ENCODE measurements at places on chromosomes 16 and 17.

GRCh38 chr17:64174686-64175456, 44.9 kb upstream of the ERN1 start:
- no peak for DNase-seq

DNA sequence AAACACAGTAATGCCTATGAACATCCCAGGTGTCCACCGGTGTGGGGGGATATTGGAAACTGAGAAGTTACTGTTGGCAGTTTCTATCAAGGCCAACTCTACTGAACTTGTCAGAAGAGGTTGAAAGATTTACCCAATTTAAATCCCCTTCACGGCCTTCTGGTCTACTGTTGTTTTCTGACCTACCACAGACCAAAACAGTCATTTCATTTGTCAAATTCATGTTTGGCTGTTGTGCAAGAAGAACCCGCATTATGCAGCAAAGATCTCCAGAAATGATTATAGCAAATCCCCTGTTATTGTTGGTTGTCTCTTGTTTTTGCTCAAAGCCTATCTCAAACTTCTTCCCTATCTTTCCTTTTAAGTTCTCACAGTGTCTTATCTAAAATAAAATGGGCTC, 73.1 kb upstream of the MAF start:
- DNase-seq: no peak

- no peak for DNase-seq
Measured at GRCh38 chr17:3635474-3636153, 436 bp downstream of the SHPK start.

- DNase-seq: no peak
Measured at GRCh38 chr16:86229866-86230656, 280.3 kb upstream of the FOXF1 start.

GRCh38 chr17:41592601-41593305, 6.1 kb upstream of the KRT14 start:
- DNase-seq: no peak

- DNase-seq: no peak
Measured at GRCh38 chr17:7080456-7081041, 498 bp upstream of the CLEC10A start.

DNA sequence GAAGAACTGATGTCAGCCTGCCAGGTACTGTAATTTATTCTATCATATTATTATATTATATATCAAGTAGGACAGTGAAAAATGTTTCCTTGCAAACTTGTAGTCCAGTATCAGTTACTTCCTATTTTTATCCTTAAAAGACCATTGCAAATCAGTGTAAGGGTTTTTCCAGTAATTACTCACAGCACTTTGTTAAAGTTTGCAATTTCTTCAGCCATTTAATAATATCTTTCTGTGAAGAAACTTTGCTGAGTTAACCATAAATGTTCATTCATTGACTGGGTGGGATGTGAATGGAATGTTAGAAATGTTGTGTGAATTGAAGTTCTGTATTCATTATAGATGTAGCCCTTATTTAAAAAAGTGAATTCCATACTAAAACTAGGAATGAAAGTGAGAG, 26.7 kb downstream of the HAPSTR1 start:
- no peak for DNase-seq

DNA sequence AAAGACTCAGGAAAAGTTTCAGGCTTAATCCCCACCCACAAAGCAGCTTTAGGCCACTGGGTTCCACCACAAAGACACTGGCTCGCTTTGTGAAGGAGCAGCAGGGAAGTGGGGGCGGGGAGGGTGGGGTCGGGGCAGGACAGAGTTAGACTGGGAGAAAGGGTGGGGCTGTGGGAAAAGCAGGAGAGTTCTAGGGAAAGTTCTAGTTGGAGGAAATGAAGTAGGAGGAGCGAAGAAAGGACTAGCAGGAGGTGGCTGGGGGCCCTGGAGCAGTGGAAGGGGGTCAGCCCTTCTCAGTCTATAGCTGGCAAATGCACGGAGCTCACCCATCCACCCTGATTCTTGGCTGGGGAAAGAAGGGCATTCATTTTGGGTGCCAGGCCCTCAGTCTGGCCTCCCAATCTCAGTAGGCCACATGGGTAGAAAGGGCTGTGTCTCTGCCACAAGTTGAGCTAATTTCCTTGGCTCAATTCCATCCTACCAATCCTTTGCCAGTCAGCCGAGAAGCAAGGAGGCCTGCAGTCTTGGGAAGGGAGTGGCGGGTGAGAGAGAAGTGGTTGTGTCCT, 4.6 kb downstream of the INPP5K start:
- no peak for DNase-seq

- no peak for DNase-seq
Measured at GRCh38 chr16:22328081-22328725, 31.0 kb downstream of the POLR3E start.

DNA sequence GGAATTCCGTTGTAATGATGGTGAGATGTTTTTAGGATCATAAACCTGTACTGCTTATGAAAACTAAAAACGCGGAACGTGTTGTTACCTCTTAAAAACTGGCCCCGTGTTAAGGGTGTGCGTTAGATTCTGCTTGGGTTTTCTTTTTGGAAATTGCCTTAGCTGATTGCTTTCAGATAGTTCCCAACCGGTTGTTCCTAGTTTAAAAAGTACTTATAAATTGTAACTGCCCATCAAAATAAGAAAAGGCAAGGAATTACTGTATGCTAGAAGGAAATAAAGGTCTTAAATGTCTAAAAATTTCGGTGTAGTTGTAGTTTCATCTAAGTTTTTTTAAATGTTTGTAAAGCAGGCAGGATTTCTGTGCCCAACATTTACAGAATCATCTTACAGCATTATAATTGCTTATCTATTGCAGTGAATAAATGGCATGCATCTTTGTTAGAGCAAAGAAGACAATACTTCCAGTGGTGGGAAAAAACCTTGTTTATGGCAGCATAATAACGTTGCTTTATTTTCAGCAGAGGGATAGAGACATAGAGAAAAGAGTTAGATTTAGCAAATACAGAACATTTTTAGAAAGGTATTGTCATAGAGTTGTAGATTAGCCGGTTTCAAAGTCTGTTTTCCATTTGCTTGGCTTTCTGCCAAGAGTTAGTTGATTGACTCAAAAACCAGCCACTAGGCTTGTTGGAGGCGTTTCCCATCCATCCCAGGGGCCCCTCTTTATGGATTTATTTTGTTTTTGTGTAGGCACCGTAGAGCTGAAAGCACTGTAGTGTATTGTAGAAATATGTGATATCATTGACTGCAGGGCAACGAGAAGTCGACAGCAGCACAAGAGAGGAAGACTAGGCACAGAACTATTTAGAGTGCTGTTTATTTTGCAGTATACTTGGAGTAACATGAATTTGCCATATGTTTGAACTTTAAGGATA, 1.7 kb downstream of the PPM1D start:
- DNase-seq: peak; percentile 12

DNA sequence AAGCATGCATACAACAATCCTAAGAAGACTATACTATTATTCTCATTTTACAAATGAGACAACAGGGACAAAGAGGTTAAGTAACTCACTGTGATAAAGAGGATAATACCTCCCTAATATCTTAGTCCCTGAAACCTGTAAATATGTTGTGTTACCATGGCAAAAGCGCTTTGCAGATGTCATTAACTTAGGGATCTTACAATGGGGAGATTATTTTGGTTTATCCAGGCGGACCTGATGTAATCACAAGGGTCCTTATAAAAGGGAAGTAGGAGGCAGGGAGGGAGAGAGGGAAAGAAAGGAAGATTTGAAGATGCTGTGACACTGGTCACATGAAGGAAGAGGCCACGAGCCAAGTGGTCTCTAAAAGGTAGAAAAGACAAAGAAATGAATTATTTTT, 164.7 kb downstream of the CNTNAP4 start:
- DNase-seq: no peak

GRCh38 chr17:40025991-40026815, 11.0 kb downstream of the CSF3 start:
- no peak for DNase-seq

DNA sequence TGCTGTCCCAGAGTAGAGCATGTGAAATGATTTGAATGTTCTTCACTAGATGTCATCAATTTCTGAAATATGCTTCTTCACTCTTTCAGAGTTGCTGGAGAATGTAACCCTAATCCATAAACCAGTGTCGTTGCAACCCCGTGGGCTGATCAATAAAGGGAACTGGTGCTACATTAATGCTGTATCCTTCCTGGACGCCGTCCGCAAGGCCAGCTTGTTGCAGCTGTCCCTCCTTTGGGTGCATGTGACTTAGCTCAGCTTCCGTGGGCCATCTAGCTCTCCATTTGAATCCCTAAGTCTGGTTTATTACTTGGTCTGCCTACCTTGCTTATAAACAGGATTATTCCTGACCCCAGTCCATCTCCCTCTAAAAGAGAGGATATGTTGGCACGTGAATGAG, 58.8 kb downstream of the USP10 start:
- no peak for DNase-seq

GRCh38 chr17:55324296-55324978, 59.7 kb downstream of the HLF start:
- no peak for DNase-seq

- DNase-seq: no peak
Measured at GRCh38 chr17:66438101-66438500, 135.7 kb downstream of the PRKCA start.

- DNase-seq: no peak
Measured at GRCh38 chr16:30985401-30986128, 558 bp downstream of the HSD3B7 start.

DNA sequence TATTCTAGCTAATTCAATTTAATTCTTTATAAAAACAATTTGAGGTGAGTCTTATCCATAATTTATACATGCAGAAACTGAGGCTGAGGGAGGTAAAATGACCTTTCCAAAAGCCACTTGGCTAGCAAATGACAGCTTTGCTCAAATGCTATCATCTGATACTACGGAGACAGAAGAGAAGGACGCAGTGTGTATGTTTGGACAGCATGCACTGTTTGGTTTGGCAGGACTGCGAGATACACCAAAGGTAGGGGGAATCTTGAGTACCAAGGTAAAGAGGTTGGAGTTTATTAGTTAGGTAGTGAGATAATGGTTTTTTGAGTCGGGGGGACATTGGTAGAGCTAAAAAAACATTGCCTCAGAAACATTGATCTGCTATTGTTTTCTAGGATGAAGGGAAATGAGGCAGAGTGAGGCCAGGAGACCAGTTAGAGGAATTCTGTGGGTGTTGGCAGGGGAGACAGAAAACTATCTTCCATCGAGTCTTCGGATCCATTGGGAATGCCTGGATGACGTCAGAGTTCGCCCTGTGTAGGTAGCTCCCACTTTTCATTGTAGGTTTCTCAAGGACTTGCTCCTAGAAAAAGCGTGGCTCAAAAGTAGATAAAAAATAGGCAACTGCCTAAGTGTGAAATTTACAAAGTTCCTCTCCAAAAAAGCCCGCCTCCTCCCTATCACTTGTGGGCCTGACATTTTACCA, 2.5 kb upstream of the HS3ST4 start:
- no peak for DNase-seq

GRCh38 chr16:19875900-19876299, 8.7 kb downstream of the GPRC5B start:
- DNase-seq: no peak

GRCh38 chr17:40366076-40366860, 1.7 kb upstream of the GJD3 start:
- no peak for DNase-seq

- DNase-seq: no peak
Measured at GRCh38 chr17:63240106-63240505, 206.0 kb downstream of the CYB561 start.

GRCh38 chr16:81495321-81496234, 51.0 kb downstream of the CMIP start:
- DNase-seq: no peak

DNA sequence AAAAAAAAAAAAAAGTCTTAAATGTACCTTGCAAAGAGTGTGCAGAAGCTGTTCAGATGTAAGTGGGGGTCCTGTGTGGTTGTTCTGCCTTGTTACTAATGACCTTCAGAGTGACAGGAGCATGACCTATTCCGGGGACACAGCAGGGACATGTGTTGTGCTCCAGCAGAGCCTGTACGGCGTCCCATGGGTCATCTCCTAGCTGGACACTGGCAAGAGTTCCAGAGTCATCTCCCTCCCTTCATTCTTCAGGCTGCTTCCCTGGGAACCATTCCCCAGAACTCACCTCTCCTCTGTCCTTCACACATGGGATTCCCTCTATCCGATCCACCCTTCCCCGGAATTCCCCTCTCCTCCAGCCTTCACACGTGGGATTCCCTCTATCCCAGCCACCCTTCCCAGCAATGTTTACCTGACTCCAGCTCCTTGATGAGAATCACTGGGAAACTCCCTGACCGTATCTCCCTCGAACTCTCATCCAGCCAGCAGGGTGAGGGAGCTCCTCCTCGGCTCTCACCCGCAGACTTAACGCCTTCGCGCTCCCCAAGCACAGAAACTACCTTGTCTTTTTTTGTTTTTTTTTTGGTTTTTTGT, 85.8 kb downstream of the MRM3 start:
- no peak for DNase-seq

DNA sequence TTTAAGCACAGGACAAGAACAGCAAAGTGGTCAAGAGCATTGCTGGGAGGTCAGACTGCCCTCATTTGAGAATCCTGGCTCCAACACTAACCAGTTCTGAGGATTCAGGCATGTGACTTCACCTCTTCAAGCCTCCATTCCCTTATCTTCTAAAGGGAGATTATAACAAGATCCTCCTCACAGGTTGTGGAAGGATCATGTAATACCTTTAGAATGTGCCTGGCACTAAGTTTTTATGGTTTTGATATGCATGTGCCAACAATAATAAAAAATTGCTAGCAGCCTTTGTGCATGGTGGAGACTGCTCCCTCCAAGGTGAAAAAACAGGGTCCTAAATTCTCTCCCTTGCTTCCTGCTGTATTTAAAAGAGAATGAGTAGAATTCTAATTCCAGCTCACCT, 36.0 kb upstream of the ADAMTS18 start:
- no peak for DNase-seq
